ENCODE measurements at places on chromosomes 1 and 21.
A peak's percentile ranks its signal among the peaks of the same experiment; 100 is the strongest.

- no peak for DNase-seq
These were observed 26.7 kb downstream of the MIER1 start for GRCh38 chr1:66951513-66951912.

- DNase-seq, result peak; percentile 89
These were observed 4.1 kb downstream of the GPA33 start for GRCh38 chr1:167086033-167086432.

- DNase-seq, result no peak
These were observed 3.4 kb upstream of the ACOT7 start for GRCh38 chr1:6396998-6397397.

GRCh38 chr1:227854189-227854588 is 38.7 kb downstream of the PRSS38 start:
- DNase-seq, result no peak

GRCh38 chr1:222387007-222387814 is 160.7 kb downstream of the HHIPL2 start:
- DNase-seq, result peak; percentile 34

GRCh38 chr1:208183977-208184911 is 59.9 kb downstream of the PLXNA2 start:
- DNase-seq, result no peak

DNA sequence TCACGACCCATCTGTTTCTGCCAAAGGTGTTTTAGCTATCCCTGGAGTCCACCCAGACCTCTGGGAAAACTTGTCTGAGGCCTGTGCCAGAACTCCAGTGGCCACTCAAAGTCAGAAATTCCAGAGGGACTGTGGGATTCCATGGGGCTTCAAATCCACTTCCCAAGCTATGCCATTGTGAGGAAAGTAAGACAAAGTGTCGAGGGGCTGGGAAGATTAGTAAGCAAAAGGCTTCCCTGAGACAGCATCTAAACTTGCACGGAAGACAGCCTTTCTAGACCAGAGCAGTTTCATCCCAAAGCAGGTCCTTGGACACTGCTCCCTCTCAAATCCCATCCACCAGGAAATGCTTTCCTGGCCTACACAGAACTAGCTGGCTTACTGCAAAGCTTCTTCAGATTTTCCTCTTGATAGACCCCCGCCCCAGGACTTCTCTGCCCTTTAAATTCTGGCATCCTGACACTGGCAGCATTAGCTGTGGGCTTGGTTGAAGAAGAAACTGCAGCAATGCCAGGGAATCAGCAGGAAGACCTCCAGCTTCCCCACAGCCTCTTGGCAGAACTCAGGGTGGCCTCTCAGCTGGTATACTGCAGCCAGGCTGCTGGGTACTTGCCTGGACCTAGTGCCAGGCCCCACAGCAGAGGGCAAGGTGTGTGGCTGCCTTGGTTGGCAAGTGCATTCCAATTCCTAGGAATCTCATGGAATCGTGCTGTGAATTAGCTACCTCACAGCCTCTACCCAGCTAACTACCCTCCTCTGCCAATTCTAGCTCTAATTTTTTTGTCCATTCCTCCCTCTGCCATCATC is 27.3 kb upstream of the LMX1A start:
- no peak for DNase-seq

GRCh38 chr1:168110896-168111545 is 25.7 kb downstream of the GPR161 start:
- no peak for DNase-seq

GRCh38 chr1:42786097-42786496 is 1.3 kb downstream of the TMEM269 start:
- no peak for DNase-seq

- DNase-seq, result no peak
These were observed 17.7 kb upstream of the ELAVL4 start for GRCh38 chr1:50091068-50091467.

DNA sequence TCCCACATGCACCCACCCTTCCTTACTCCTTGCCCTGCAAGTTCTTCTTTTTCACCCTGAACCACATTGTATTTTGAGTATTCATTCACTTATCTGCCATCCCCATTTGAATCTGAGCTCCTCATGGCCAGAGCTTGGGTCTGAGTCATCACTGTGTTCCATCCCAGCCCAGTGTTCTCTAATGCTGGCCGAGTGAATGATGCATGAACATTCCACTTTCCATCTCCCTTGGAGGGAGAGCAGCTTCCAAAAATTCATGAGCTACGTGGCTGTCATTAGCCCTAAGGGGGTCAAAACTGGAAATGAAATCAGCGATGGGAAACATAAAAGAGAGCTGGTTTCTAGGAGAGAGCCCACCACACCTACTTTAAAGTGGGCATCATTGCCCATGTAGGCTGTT is 187.0 kb upstream of the USP24 start:
- DNase-seq, result no peak

DNA sequence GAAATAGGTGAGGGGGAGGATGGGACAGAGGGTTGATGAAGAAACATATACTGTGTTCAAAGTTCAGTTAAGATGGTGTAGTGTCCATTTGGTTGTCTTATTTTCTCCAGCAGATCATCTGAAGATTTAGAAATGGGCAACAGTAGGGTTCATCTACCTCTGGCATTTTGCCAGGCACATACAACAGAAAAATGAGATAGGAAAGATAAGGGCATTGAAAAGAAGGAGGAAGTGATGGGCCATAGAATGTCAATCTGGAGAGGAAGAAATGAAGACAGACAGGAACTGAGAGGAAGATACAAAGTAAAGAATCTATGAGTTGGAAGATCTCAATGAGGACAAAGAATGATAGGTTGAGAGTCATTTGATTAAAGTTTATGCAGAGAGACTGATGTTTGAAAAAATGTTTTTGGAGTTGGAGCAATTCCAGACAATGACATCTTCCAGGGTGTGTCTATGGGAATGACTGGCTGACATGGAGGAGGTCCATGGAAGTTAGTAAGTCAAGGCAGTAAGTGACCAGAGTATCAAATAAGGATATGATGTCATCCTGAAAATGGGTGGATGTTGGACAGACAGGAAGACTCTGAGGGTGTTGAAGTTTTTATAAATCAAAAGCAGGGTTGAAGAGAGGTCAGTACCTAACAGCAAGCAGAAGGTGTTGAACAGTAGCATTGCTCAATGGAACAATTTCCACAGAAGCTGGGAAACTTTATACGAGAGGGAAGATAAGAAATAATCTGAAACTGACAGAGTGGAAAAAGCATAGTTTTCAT is 18.7 kb upstream of the CD55 start:
- no peak for DNase-seq

DNA sequence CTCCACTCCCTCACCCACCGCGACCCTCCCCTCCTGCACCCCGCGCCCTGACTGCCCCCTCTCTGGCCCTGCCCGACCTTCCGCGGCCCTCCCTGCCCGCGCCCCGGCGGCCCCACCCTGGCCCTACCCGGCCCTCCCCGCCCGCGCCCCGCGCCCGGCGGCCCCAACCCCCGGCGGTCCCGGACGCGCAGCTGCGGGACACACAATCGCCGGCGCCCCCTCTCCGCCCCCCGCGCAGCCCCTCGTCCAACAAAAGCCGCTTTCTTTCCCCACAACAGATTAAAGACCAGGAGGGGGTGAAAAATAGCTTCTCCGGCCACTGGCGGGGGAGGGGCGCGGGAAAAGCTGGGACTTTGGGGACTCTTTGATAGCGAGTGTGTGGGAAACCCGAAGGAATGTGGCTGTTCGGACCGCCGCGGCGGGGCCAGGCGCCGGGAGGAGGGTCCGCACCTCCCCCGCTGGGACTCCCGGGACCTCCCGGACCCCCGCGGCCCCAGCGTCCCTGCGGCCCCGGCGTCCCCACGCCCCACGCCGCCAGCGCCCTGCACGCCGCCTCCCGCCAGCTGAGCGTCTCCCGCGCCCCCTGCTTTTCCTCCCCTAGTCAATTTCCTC is 8.8 kb upstream of the ID3 start:
- no peak for DNase-seq

Measured in NCI-H146 (cell line).